CD14-positive monocyte (primary cell): ENCODE measurements at places on chromosomes 1 and 21.

GRCh38 chr1:233635765-233636502 lies 22.0 kb downstream of the KCNK1 start:
- DNase-seq: no peak

- DNase-seq: no peak
Measured at GRCh38 chr1:93713341-93713740, 31.7 kb upstream of the BCAR3 start.

DNA sequence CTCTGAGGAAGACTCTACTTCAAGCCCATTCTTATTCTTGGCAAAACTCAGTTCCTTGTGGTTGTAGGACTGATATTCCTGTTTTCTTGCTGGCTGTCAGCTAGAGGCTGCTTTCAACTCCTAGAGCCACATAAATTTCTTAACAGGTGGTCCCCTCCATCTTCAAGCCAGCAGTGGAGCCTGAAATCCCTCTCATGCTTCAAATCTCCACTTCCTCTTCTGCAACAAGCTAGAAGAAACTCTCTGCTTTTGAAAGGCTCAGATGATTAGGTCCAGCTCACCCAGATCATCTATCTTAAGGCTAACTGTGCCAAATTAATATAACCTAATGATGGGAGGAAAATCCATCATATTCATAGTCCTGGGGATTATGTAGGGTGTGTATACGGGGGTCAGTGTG lies 43.2 kb upstream of the CD34 start:
- no peak for DNase-seq

GRCh38 chr1:231036416-231036815 lies 3.6 kb downstream of the FAM89A start:
- DNase-seq: peak; percentile 77

- no peak for DNase-seq
Measured at GRCh38 chr1:247089616-247090375, 11.2 kb upstream of the ZNF670 start.

- no peak for DNase-seq
Measured at GRCh38 chr1:170704256-170704655, 40.3 kb downstream of the PRRX1 start.

DNA sequence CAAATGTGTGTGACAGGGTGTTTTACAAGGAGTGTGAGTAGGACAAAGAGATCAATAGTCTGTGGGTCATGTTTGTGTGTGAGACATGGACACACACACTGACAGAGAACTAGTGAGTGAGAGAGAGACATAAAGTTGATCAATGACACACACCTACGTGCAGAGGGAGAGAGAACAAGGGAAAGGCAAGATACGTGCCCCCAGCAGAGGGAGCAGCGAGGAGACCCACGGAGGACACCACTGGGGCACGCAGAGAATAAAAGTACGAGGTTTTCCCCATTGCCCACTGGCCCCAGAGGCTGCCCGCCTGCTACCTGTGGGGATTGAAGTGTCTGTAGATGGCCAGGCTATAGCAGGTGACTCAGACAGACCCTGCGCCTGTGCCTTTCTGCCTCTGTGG lies 130.2 kb upstream of the CSF3R start:
- no peak for DNase-seq

DNA sequence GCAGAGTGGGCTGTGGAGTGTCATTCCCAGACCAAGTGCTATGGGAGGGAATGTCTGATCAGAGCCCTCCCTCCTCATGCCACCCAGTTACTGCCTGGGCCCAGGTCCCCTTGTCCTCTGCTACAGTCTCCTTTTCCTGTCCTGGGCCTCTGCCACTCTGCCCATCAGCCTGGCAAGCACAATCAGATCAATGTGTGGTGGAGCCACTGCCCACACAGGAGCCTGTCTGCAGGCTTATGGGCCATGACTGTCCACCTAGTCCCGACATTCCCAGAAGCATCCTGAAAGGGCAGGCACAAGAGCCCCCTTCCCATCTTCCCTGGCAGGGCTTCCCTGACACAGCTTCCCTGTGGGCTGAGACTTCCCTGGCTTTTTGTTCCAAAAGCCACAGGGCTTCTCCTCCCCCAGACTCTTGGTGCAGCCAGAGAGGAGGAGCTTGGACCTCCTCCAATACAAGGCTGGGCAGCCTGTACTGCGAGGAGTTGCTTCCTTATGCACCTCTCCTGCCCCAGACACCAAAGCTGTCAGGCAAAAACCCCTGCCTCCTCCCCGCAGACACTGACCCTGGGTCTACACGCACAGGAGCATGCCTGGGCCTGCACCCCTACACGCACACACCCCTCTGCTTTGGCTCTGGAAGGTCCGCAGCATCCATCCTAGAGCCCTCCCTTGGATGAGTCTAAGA lies 29.2 kb upstream of the CNTN2 start:
- no peak for DNase-seq

GRCh38 chr1:33163621-33164519 lies 18.0 kb downstream of the TRIM62 start:
- DNase-seq: no peak

DNA sequence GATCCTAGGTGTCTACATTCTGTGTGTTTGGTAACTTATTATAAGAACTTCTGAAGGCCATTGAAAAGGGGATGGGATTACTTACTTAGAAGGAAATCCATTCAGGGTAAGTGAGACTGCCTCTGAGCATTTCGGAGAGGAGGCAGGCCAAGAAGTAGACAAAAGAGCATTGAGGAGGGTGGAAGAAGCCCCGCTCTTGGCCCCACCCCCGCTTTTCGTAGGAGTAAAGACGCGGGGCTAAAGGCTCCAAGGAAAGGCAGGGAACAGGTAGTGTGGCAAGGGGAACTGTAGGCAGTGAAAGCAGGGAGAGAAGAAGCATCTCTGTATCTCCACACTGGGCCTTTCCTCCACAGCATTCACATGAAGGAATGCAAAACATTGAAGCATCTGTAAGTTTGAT lies 51.8 kb upstream of the GRIK1 start:
- DNase-seq: no peak

GRCh38 chr1:74971982-74972381 lies 162.2 kb upstream of the LHX8 start:
- DNase-seq: no peak

GRCh38 chr21:43304206-43304605 lies 122.7 kb downstream of the SIK1 start:
- no peak for DNase-seq

GRCh38 chr1:243748706-243749283 lies 101.2 kb downstream of the AKT3 start:
- peak; percentile 82 for DNase-seq

DNA sequence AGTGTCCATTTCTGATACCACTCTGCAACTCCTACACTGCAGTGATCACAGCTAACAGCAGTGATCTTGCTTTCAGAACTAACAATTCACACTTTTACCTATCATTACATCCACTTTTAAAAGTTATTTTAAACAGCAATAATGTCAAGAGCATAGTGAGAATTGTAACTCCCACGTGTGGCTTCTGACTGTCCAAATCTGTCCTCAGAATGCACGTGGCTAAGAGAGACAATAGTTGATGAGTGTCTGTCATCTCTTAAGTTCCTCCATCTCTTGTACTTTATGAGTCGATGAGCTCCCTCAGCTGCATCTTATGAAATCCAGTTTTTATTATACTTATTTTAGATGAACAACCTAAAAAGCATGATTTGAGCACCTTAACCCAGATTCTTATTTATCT lies 16.5 kb upstream of the CFHR5 start:
- DNase-seq: no peak

DNA sequence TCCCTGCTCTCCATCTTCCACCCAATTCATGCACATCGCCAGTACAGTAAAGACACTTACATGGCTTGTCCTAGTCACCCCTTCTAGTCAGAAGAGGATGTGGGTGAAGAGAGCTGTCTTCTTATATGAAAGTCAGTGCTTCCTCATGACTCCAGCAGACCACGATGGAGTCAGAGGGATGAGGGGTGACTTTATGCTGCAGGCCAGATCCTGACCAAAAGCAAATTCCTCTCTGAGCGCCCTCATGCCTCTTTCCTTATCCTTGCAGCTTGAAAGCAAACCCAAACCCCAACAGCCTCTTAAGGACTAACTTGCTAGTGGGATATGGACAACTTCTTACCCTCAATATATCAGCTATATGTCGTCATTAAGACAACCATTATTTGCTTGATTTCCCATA lies 348.2 kb upstream of the DUSP10 start:
- DNase-seq: no peak

DNA sequence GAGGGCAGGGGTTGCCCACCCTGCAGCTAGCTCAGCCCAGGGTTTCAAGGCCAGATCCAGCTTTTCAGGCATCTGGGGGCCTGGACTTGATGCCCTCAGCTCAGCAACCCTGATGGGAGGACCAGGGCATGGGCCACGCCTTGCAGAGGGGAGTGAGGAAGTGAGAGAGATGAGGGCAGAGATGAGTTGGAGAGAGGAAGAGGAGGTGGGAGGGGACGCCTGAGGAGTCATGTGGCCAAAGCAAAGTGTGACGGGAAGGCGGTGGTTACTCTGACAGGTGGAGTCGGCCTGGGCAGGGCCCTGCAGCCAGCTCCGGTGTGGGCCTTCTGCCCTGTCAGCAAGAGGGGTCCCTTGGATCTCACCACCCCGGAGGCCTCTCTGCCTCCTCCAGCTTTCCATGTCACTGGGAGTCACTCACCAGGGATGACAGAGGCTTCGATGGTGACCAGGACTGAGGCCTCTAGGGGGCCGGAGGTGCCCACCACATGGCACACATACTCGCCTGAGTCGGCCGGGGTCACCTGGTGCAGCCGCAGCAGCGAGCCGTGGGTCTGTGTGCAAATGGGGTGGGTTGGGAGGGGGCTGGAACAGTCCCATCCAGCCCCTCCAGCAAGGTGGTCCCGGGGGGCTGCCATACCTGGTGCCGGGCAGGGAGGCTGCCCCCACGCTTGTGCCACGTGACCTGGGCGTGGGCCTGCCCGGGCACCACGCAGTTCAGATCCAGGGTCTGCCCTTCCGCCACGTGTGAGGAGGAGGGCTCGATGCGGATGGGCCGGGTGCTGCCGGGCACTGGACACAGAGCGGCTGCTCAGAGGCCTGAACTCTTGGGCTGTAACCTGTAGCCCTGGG lies 40.4 kb downstream of the LDLRAD2 start:
- DNase-seq: peak; percentile 21

DNA sequence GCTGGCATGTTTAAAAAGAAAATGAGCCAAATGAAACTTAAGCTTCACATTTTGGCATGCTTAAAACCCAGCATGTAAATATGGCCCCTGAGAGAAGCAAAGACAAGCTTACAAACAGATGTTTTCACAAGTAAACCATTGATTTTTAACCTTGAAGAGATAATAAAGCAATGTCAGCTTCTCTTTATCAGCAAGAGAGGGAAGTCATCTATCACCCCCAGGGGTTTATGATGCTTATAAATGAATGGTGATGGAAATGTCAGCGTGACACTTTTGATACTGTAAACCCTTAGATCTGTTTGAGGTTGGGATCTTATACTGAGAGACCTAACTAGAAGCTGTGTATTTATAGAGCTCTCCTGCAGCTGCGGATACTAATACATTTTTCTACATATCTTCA lies 471.3 kb downstream of the PLA2G4A start:
- no peak for DNase-seq

- DNase-seq: no peak
Measured at GRCh38 chr21:42706765-42707164, 53.3 kb downstream of the PDE9A start.

- DNase-seq: no peak
Measured at GRCh38 chr1:248787430-248787829, 31.9 kb upstream of the LYPD8 start.

- no peak for DNase-seq
Measured at GRCh38 chr21:38358098-38358497, 101.3 kb downstream of the KCNJ15 start.

DNA sequence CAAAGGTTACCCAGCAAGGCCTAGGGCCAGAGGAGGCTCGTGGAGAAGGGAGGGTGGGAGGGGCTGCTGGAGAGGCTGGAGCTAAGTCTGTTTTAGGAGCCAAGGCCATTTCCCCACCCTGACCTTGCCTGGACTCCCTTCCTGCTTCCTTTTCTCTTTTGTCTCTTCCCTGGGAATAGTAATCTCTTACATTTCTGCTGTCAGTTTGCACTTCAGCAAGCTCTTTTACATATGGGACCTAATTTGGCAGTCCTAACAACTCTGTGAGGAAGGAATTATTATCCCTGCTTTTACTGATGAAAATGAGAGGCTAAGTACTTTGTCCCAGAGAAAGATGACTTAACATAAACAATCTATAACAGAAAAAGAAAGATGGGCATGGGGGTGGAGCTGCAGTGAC lies 13.8 kb downstream of the OPTC start:
- DNase-seq: no peak

- DNase-seq: no peak
Measured at GRCh38 chr1:33165209-33165608, 16.6 kb downstream of the TRIM62 start.

- DNase-seq: no peak
Measured at GRCh38 chr1:100440075-100440809, 87.9 kb downstream of the CDC14A start.

GRCh38 chr1:230851291-230851691 lies 17.0 kb downstream of the C1orf198 start:
- DNase-seq: no peak

- DNase-seq: no peak
Measured at GRCh38 chr1:1421907-1422464, 910 bp upstream of the ANKRD65 start.

- DNase-seq: no peak
Measured at GRCh38 chr21:46001821-46002681, 20.5 kb downstream of the COL6A1 start.

DNA sequence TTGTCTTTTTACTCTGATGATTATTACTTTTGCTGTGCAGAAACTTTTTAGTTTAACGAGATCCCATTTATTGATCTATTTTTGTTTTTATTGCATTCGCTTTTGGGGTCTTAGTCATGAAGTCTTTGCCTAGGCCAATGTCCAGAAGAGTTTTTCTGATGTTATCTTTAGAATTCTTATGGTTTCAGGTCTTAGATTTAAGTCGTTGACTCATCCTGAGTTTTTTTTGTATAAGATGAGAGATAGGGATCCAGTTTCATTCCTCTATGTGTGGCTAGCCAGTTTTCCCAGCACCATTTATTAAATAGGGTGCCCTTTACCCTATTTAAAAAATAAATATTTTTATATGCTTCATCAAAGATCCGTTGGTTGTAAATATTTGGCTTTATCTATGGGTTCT lies 13.2 kb downstream of the MAN1C1 start:
- no peak for DNase-seq

GRCh38 chr1:57208741-57209302 lies 215.0 kb downstream of the DAB1 start:
- no peak for DNase-seq

GRCh38 chr1:203361945-203362719 lies 11.2 kb upstream of the FMOD start:
- DNase-seq: peak; percentile 52

DNA sequence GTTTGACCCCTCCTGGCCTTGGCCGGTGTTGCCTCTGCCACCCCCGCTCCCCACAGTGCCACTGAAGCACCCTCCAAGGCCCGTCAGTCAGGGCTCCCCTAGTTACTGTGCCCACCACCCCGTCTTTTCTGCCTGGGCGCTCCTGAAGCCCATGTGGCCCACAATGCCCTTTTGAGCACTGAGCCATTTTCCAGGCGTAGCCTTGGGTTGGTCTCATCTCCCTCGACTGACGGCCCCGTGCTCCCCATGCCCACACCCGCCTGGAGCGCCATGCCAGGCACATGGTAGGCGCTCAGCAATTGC lies 107.9 kb downstream of the WDR4 start:
- DNase-seq: no peak

DNA sequence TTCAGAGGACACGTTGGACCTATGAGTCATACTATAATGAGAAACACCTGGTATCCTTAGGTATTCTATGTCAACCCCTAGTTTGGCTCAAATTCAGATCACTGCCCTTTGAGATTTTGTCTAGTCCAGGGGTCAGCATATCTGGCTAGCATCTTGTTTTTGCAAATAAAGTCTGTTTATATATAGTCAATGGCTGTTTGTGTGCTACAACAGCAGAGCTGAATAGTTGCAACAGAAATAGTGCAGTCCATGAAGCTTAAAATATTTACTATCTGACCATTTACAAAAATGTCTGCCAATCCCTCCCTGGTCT lies 48.5 kb upstream of the EDEM3 start:
- DNase-seq: no peak
